ENCODE measurements at places on chromosomes 13 and 19. TPM values are rescaled to one million over a fixed set of nuclear protein-coding genes. Genes with fewer than 3 reads are reported as not detected.

- DNase-seq: no peak
Observed at GRCh38 chr13:38826182-38826813, 139.4 kb downstream of the FREM2 start.

Gene CADM4
- 10.4 TPM for total RNA-seq

Gene SPTBN4
- total RNA-seq: 0.82 TPM

DNA sequence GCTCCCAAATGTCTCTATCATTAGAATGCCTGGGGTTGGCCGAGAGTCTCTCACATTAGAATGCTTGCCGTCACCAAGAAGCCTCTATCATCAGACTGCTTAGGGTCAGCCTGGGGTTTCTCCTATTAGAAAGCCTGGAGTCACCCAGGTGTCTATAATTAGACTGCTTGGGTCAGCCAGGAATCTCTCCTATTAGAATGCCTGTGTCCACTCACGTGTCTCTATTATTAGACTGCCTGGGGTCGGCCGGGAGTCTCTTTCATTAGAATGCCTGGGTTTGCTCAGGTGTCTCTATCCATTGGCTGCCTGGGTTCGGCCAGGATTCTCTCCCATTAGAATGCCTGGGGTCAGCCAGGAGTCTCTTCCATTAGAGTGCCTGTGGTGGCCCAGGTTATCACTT, 1453.1 kb downstream of the UQCRFS1 start:
- no peak for DNase-seq

GRCh38 chr13:33577007-33577406, 240.9 kb upstream of the RFC3 start:
- DNase-seq: no peak

GRCh38 chr13:96940961-96941360, 53.3 kb downstream of the OXGR1 start:
- no peak for DNase-seq
